ENCODE measurements at places on chromosomes 13 and 19.

- no peak for DNase-seq
These were observed 656.8 kb downstream of the SLITRK6 start for GRCh38 chr13:85142351-85142927.

GRCh38 chr13:39602277-39602613, 748 bp downstream of the LHFPL6 start:
- DNase-seq, result no peak

DNA sequence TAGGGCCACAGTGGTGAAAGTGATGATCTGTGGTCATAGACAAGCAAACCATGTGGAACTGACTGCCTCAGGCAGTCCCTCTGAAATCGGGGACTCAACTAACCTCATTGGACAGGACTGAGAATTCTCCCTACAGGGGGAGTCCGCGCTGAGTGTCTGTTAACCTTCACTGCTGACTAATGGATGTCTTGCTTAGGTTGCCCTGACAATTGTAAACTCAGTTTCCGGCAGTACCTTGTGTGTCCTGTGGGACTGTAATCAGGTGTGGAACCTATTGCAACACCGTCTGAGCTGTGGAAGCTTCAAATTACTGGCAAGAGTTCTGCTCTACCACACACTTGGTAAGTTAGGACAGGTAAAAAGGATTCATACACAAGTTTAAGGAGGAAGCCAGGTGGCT, 21.8 kb downstream of the ZNF77 start:
- no peak for DNase-seq

DNA sequence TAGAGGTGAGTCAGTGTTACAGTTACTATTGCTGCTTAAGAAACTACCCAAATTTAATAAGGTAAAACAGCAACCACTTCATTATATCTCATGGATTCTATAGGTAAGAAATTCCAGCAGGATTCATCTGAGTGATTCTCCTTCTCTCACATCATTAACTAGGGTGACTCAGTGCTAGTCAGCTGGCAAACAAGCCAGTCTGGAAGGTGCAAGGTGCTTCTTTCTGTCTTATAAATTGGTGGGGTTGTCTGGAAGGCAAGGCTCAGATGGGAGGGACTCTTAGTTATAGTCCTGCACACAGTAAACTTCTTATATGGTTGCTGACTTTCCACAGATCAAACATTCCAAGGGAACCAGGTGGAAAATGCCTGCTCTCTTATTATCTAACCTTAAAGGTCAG, 484.5 kb downstream of the GPC5 start:
- DNase-seq, result no peak

DNA sequence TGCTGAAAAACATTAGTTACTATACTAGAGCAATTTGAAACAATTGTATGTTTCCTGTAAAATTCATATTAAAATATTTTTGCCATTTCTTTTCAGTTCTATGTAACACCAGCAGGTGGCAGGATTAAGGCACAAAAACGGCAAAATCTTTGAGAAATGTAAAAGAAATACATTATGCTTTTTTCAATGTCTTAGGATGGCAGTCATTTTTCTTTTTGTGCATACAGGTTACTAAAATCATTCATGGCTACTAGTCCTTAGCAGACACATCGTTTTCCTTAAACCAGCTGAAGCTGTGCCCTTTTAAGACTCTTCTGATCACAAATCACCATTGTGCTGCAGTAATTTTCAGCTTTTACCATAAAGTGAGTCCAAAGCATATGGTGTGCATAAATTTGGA, 800.7 kb upstream of the SLITRK5 start:
- no peak for DNase-seq

GRCh38 chr19:32041681-32042292, 303.6 kb upstream of the ZNF507 start:
- no peak for DNase-seq

DNA sequence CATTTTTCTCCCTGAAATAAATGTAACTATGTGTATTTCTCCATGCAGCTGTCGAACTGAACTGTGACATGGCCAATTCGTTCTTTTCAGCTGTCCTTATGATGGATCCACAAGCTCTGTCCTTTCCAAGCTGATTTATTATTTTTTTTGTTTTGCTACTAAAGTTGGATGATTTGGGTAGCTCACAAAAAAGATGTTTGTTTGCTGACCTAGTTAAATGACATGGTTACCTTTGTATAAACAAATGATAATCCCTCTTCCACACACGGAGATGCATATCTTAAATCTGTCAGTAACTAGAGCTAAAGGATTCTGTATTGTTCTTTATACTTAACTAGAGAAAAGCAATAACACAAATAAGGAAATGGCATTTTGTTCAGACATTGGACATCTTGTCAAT, 884.3 kb upstream of the PCDH20 start:
- no peak for DNase-seq

- peak; percentile 38 for DNase-seq
These were observed 698 bp downstream of the BLOC1S3 start for GRCh38 chr19:45179072-45179891.

DNA sequence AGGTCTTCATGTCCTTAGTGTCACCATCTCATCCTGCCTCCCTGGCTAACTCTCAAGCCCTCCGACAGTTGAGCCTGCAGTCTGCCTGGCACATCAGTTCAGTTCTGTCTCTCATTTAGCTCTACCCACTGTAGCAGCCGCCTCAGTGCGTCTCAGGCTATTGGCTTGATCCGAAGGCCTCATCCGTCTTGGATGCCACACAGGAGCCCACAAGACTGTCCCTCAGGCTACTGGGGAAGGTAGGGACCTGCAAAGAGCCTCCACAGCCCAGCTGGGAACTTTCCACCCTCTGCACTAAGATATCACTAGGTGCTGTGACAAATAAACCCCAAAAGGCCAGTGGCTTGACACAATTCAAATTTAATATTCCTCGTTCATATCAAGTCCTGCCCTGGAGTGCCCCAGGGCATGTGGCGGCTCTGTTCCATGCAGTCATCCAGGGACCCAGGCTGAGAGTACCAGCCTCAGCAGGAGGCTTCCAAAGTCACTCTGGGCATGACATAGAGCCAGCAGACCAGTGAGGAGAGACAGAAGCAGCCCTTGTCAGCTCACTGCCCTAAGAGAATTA, 5.7 kb downstream of the VSTM2B start:
- no peak for DNase-seq

- DNase-seq, result no peak
These were observed 49.0 kb upstream of the OXGR1 start for GRCh38 chr13:97043302-97043701.

DNA sequence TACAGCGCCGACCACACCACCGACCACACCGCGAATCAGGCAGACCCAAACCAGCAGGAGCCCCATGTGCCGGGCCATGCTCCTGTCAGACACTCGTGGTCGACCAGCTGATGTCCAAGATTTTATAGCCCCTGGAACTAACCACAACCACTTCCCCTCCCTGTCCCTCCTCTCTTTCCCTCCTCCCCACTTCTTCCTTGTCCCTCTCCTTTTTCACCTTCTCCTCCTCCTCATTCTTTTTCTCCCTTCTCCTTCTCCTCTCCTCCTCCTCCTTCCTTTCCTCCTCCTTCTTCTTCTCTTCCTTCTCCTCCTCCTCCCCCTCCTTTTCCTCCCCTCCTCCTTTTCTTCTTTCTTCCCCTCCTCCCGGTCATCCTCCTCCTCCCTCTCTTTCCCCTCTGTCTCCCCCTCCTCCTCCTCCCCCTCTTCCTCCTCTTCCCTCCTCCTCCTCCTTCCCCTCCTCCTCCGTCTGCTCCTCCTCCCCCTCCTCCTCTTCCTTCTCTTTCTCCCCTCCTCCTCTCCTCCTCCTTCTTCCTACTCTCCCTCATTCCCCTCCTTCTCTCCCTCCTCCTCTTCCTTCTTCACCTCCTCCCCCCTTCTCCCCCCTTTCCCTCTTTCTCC, 670 bp downstream of the BSPH1 start:
- no peak for DNase-seq
